ENCODE measurements at places on chromosomes 3 and 15.

DNA sequence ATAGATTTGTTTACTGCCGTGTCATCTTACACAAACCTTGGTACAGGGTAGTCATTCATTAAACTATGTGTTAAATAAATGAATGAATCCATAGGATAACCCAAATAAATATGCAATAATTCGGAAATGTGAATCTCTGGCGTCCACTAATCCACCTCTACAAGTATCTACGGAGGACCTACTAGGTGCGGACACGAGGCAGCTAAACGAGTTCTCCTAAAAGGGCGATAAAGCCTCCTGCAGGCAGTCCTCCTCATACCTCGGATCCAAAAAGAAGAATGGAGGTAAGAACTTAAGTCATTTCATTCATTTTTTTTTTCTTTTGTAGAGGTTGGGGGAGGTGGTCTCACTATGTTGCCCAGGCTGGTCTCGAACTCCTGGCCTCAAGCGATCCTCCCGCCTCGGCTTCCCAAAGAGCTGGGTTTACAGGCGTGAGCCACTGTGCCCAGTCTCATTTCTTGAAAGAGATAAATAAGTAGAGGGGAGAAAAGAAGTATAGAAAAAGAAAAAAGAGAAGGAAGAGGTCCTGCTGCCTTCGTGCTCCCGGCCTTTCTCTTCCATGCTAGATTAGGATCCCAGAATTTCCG is 706 bp upstream of the RPL35A start:
- no peak for DNase-seq

GRCh38 chr3:133926736-133927539 is 31.3 kb upstream of the RAB6B start:
- DNase-seq: no peak

GRCh38 chr15:67080900-67081431 is 15.6 kb downstream of the SMAD3 start:
- no peak for DNase-seq

GRCh38 chr15:60590935-60591495 is 112.1 kb upstream of the ICE2 start:
- DNase-seq: no peak

DNA sequence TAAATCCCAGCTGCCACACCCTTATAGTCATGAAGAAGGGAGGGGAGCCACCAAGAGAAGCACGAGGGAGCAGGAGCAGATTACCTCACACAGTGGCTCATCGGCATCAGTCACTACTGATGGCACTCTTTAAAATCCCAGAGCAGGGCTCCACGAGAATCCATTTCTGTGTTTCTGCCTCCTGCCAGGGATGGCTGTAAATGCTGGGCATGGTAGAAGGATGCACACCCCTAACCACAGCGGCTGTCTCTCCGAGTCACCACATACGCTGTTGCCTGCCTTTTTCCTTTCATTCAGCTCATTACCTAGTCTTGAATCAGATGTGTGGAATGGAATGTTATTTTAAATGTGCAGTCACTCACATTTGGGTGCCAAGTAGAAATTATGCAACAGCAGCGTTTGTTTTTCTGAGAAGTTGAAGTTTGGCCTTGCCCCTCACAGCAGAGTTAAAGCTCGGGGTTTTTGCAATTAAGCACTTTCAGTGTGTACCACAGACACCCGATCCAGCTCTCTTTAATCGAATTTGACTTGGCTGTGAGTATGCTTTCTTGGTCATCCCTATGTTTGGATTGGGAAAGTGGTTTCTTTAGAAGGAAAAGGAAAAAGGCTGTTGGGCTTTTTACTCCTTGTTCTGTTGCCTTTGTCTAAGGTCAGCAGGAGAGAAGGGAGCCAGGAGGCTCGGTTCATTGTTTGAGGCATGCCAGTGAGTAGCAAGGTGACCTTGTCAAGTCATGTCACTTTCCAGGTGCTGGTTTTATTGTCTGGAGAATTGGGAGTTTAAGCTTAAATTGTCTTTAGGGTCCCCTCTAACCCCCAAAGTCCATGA is 284.2 kb upstream of the TPM1 start:
- DNase-seq: no peak

- no peak for DNase-seq
Observed at GRCh38 chr3:20574746-20575145, 388.7 kb upstream of the SGO1 start.

DNA sequence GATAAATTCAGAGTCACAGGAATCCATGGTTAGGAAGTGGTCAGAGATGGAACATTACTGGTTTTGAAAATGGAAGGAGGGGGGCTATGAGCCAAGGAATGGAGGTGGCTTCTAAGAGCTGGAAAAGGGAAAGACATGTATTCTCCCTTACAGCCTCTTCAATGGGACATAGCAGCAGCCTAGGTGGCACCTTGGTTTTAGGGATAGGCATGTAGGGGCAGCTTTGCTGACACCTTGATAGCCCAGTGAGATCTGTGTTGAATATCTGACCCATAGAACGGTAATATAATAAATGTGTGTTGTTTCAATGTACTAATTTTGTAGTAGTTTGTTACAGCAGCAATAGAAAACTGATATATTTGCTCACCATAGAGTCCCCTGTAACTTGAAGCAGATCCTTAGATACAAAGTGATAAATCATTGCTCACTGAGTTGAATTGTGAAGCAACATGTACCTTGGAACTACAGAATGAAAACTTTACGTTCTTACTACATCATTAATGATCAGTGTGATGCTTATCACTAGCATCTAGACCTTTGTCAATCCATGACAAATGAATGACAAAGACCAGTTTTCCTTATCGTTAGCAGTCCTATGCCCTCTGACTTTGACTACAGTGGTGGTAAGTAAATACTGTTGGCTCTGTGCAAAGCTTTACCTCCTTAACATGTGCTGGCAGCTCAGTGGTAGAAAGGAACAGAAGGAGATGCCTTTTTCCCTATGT is 53.8 kb downstream of the TMEM45A start:
- DNase-seq: no peak

DNA sequence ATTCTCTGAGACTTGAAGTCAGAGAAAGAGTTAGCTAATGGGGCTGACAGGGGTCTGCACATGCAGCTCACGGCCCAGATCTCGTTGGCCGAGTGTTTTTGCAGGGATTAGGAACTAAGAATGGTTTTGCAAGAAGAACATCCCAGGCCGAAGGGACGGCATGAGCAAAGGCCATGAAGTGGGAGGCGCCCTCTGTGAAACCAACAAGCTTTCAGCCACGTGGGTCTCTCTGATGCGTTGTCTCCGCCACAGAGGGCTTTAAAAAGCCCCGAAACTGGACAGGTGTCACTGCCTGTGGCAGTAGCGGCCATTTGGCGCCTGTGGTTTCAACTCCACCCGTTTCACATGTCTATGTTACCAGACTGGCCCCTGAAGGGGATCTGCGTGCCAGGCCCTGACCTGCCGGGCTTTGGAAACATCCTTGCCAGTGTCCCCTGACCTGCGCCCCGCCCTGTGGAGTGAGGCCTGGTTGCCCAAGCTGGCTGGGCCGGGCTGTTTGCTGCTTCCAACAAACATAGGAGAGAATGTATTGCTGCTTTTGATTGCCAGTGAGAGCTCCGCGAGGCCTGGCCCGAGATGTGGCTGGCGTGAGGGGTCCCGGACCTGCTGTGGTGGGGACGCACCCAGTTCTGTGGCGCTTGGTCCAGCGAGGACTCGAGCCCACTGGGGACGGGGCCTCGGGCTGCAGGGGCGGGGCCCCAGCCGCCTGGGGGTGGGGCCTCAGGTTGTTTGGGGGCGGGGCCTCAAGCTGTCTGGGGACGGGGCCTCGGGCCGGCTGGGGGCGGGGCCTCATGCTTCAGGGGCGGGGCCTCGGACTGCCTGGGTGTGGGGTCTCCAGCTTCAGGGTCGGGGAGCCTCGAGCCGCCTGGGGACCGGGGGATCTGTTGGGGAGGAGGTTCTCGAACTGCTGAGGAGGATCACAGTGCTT is 30.4 kb downstream of the GOLGA6L2 start:
- no peak for DNase-seq
